SJSA1 (cell line): ENCODE measurements at places on chromosomes 4 and X. TPM values are rescaled to one million over a fixed set of nuclear protein-coding genes. Genes with fewer than 3 reads are reported as not detected.

VCX2 gene
- total RNA-seq, result not detected in 2 replicates

HTT-AS gene
- not detected in 2 replicates for total RNA-seq

IGBP1 gene
- total RNA-seq, result 42.1 and 45.4 TPM in 2 replicates

SLC9B1 gene
- total RNA-seq, result 1.5 TPM in 1 of 2 replicates, not detected in the other

PNMA5 gene
- 0.08 TPM in 1 of 2 replicates, not detected in the other for total RNA-seq

IQCM gene
- not detected in 2 replicates for total RNA-seq

HPSE gene
- total RNA-seq, result 6.0 and 9.6 TPM in 2 replicates

GJB1 gene
- not detected in 2 replicates for total RNA-seq

CCSER1 gene
- total RNA-seq, result not detected in 2 replicates

PSAPL1 gene
- not detected in 2 replicates for total RNA-seq

CXXC4 gene
- total RNA-seq, result 0.37 and 0.56 TPM in 2 replicates
